Activated CD4-positive, alpha-beta T cell treated with anti-CD3 and anti-CD28 coated beads for 4 hours (primary cell): ENCODE measurements at places on chromosomes 11 and 22.

GRCh38 chr11:127986073-127986472 is 601.3 kb downstream of the ETS1 start:
- DNase-seq = no peak

DNA sequence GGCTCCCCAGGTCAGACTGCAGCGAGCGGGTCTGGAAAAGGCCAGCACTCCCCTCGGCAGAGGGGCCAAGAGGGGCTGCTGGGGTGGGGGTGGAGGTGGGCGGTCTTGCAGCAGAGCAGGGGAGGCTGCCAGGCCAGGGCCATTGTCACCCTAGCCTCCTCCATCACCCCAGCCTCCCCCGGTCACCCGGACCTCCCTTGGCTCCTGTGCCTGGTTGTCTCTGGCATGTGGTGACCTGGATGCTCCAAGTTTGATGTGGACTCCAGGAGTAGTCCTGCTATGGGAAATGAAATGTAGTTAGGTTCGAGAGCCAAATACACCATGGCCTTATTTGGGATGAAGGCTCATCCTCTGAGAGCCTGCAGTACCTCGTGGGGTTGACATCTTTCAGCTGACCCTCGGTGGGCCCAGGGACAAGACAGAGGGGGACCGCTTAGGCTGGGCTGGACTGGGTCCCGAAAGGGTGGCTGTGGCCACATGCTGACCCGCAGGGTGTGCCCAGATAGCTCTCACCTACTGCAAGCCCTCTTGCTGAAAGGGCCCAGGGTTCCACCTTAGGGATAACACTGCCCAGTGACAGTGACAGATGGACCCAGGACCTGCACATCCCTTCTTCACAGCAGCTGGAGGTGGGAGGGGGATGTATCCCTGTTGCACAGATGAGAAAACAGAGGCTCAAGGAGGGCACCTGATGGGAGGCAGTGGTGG is 24.1 kb downstream of the MRGPRD start:
- DNase-seq = no peak

DNA sequence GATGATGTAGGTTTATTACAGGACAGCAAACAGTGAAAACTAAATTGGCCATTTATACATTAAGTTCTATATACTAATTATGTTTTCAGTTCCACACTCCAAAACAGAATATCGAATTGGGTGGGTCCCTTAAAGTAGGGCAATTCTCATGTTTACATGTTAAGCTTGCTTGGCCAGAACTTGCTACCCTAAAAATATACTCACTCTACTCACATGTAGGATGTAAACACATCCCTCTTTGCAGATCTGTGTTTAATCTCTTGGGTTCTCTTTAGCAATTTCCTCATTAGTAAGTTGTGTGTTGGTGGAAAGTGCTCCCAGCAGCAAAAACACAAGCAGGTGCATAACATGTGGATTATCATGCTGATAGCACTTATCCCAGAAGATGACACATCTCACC is 22.6 kb upstream of the DDX6 start:
- DNase-seq = no peak

DNA sequence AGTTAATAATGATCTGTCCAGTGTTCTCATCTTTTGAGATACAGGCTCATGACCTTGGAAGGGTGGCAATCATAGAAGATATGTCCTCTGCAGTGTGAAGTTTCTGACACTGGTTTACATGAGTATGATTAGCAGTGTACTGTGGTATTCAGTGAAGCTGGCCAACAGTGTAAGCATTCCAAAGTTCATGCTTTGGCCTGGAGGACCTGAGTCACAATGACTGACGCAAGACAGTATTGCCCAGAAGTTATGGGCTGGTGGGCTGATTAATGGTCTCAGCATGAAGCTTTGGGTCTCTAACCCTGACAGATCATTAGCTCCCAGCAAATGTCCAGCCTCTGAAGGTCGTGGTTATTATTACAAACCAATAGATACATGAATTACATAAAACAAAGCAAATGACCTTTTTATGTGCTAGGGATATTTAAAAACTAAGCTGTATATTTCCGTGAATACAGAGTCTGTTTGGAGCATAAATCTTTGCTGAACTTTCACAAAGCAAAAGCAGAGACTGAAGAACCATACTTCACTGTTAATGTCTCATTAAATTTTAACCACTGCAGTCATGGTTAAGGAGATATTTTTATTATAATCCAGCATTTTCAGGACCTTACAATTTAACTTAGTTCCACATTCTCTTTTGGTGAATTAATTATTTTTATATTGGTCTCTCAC is 28.3 kb upstream of the USP47 start:
- no peak for DNase-seq

GRCh38 chr11:26753723-26754504 is 32.1 kb upstream of the SLC5A12 start:
- no peak for DNase-seq

DNA sequence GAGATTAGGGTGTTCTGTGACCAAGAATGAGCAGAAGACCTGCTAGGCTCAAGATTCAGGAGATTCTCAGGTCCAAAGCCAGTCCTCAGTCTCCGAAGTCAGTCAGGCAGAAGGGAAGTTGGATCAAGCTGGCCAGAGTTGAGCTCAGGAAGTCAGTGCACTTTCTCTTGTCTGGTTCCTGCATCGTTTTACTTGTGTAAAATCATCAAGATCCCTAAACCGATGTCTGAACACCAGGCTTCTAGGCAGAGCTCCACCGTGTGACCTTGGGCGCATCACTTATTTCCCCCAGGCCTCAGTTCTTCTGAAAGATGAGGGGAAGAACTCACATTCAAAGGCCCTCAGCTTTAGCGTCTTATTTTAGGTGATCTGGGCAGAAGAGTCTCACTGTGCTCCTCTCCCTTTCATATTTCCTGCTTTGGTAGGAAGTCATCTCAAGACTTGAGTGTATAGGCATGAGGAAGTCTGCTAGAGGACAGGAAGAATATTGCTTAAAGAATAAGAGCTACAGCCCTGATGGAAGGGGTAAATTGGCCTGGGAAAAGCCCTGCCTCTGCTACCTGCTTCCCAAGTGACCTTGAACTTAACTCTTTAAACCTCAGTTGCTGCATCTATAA is 20.2 kb downstream of the NF2 start:
- no peak for DNase-seq

DNA sequence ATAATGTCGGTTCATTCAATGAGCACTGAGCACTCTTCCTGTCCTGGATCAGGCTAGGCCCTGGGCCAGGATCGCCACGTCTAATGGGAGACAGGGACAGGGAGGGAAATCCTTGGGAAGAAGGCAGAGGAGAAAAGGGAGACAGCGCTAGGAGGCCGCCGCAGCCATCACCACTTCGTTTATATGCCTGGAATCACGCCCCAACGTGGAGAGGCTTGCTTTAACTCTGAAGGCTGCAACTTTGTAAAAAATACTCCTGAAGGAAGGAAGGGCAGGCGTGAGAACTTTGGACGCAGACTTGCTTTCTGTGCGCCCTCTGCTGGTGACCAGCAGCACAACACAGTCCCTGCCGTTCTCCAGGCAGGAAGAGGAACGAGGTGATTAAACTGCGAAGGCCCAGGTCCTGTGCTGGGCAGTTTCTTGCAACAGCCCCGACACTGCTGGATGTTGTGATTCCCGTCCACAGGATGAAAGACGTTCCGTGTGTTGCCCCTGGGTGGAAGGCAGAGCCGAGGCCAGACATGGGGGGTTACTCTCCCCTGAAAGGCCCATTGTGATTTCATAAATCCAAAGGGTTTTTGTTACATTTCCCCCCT is 22.1 kb downstream of the RIBC2 start:
- peak; percentile 82 for DNase-seq

DNA sequence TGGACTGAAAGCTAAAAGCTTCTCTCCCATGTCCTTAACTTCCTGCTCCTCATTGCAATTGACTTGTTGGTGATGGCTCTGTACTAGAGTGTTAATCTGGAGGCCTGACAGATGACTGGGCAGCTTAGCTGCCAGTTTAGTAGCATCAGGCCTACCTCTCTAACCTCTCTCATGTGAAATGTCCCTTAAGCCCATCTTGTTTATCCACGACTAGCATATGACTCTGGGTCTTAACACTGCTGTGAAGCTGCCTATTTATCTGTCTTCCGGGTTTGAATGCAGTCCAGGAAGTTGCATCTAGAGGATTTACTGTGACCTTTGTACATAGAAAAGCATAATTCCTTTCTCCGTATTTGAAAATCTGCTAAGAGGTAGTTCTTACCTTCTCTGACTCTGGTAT is 85.3 kb upstream of the HORMAD2 start:
- DNase-seq = no peak
